CD4-positive, alpha-beta T cell (primary cell): ENCODE measurements at places on chromosomes 4 and X.

DNA sequence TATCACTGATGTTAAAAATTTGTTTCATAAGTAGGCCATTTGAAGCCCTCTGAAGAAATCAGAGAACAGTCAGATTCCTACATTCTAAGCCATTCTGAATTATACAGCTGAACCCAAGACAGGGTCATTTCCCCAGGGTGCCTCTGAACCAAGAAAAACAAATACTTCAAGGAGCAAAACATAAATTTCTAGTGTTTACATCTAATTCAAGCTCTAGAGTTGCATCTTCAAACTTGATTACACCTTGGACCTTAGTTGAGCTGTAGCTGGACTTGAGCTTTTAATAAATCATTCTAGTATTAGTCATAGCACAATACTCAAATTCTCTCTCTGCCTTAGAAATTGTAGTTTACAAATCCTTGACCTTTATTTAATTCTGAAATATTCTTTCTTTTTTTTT lies 87.6 kb upstream of the IL15 start:
- no peaks in the 10 kb centered on the region for H3K27me3 ChIP-seq
- no peak for DNase-seq
- H3K4me3 ChIP-seq = no peak overlapping the region
- H3K36me3 ChIP-seq = no peaks in the 10 kb centered on the region
- no peaks in the 10 kb centered on the region for H3K4me1 ChIP-seq
- H3K27ac ChIP-seq = no peak overlapping the region

DNA sequence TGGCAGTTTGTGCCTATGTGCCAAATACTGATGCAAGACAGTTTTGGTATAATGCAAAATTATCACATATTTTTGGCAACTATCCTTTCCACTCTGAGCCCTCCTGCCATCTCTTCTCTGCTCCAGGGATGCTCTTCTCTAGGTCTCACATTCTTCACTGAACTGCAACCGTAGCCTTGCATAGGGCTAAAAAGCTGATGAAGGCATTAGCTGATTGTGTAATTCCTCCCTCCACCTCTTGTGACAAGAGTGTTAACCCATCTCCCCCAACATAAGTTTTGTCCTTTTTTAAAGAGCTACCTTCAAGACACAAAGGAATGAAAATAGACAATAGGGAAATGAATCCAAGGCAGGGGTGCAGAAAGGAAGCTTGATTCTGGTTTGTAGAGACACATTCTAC lies 33.1 kb upstream of the ANK2 start:
- H3K27ac ChIP-seq = no peak overlapping the region
- no peak for DNase-seq
- no peak overlapping the region for H3K4me3 ChIP-seq
- H3K36me3 ChIP-seq = no peaks in the 10 kb centered on the region
- H3K4me1 ChIP-seq = no peaks in the 10 kb centered on the region

GRCh38 chrX:54248309-54248708 lies 65.3 kb upstream of the FAM120C start:
- H3K27ac ChIP-seq = no peak overlapping the region
- no peaks in the 10 kb centered on the region for H3K4me1 ChIP-seq
- no peak overlapping the region for H3K4me3 ChIP-seq
- DNase-seq = no peak
- no peaks in the 10 kb centered on the region for H3K27me3 ChIP-seq
- H3K36me3 ChIP-seq = no peaks in the 10 kb centered on the region

- H3K27ac ChIP-seq = no peak overlapping the region
- H3K4me1 ChIP-seq = no peaks in the 10 kb centered on the region
- no peak for DNase-seq
- no peaks in the 10 kb centered on the region for H3K36me3 ChIP-seq
Measured at GRCh38 chr4:189096717-189097116, 844.0 kb upstream of the FRG1 start.

GRCh38 chr4:120918788-120919187 lies 3.7 kb downstream of the PRDM5 start:
- no peak for DNase-seq
- H3K27me3 ChIP-seq = peaks cover 7% of the 10 kb centered on the region
- no peaks in the 10 kb centered on the region for H3K36me3 ChIP-seq
- H3K4me3 ChIP-seq = no peak overlapping the region
- H3K4me1 ChIP-seq = peaks cover 16% of the 10 kb centered on the region

GRCh38 chrX:36957425-36958328 lies 50.5 kb upstream of the FAM47C start:
- no peak overlapping the region for H3K4me3 ChIP-seq
- H3K27me3 ChIP-seq = no peaks in the 10 kb centered on the region
- no peaks in the 10 kb centered on the region for H3K36me3 ChIP-seq
- DNase-seq = no peak
- no peaks in the 10 kb centered on the region for H3K4me1 ChIP-seq
- no peak overlapping the region for H3K27ac ChIP-seq

DNA sequence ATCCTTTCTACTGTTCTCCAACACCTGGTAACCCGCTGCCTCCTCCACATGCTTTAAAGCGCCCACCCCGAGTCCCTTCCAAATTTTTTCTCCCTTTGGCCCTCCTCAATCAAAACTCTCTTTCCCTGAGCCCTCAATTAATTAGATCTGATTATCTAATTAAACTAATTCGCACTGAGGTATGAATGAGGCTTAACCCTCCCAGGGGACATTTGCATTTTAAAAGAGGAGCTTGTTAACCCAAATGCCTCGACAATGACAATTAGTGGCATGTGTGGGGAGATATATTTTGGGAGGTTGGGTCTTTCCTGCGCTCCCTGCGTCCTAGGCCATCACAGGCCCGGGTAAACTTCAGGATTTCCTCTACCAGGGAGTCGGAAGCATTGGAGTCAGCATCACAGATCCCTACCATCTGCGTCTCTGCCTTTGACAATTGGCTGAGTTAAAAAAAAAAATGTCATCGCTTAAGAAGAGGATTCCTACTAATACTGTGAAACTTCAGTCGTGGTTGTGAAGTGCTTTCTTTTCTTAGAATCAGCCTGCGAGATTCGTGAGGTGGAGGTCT lies 50.6 kb downstream of the TENM3 start:
- no peak overlapping the region for H3K27ac ChIP-seq
- H3K36me3 ChIP-seq = no peaks in the 10 kb centered on the region
- H3K27me3 ChIP-seq = no peaks in the 10 kb centered on the region
- no peak overlapping the region for H3K4me3 ChIP-seq
- no peaks in the 10 kb centered on the region for H3K4me1 ChIP-seq

GRCh38 chr4:53537606-53538005 lies 53.7 kb downstream of the LNX1 start:
- DNase-seq = no peak
- no peak overlapping the region for H3K4me3 ChIP-seq
- H3K4me1 ChIP-seq = no peaks in the 10 kb centered on the region
- H3K36me3 ChIP-seq = no peaks in the 10 kb centered on the region

DNA sequence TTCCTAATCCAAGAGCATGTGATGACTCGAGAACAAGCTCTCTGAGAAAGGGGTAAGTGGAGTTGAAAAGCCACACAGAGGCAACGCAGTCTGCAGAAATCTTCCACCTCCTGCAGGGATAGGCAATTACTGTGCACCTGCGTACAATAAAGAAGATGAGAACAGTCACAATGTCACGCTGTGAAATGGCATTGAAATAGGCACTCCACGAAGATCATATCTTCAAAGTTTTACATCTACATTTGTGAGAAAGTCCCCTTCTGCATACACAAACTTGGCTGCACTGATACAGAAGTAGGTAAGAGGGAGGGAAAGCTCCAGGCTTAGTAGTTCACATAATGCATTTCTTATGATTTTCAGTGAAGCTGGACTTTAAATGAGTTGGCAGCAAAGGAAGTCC lies 27.1 kb downstream of the DDX60L start:
- no peak for DNase-seq
- no peak overlapping the region for H3K4me3 ChIP-seq
- H3K27me3 ChIP-seq = no peaks in the 10 kb centered on the region

- no peaks in the 10 kb centered on the region for H3K27me3 ChIP-seq
- H3K4me3 ChIP-seq = no peak overlapping the region
- H3K27ac ChIP-seq = no peak overlapping the region
- H3K4me1 ChIP-seq = no peaks in the 10 kb centered on the region
- H3K36me3 ChIP-seq = no peaks in the 10 kb centered on the region
- DNase-seq = no peak
Measured at GRCh38 chrX:134633832-134634231, 24.4 kb downstream of the PLAC1 start.

- no peak for DNase-seq
- H3K27ac ChIP-seq = no peak overlapping the region
- no peaks in the 10 kb centered on the region for H3K36me3 ChIP-seq
Measured at GRCh38 chrX:22220941-22221340, 51.8 kb upstream of the CBLL2 start.

- peaks cover 14% of the 10 kb centered on the region for H3K4me1 ChIP-seq
- peak overlapping the region; percentile 10 for H3K27ac ChIP-seq
- no peaks in the 10 kb centered on the region for H3K27me3 ChIP-seq
- no peak for DNase-seq
- H3K4me3 ChIP-seq = no peak overlapping the region
Measured at GRCh38 chr4:113684534-113685091, 76.9 kb downstream of the CAMK2D start.

- no peak overlapping the region for H3K27ac ChIP-seq
- H3K4me1 ChIP-seq = no peaks in the 10 kb centered on the region
- H3K27me3 ChIP-seq = no peaks in the 10 kb centered on the region
Measured at GRCh38 chr4:6367371-6367851, 97.8 kb downstream of the WFS1 start.

DNA sequence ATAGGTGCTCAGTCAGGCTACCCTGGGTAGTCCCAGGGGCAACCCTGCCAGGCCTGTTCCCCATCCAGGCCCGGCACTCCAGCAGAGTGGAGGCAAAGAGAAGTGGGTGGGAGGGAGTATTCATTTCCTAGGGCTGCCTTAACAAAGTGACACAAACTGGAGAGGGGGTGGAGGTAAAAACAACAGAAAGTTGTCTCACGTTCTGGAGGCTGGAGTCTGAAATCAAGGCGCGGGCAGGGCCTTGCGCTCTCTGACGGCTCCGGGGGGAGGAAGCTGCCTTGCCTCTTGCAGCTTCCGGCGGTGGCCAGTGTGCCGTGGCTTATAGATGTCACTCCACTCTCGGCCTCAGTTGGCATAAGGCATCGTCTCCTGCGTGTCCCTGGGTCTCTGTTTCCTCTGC lies 90.8 kb downstream of the DCTD start:
- peak; percentile 29 for DNase-seq
- no peaks in the 10 kb centered on the region for H3K36me3 ChIP-seq
- H3K4me3 ChIP-seq = no peak overlapping the region
- H3K27me3 ChIP-seq = peaks cover 7% of the 10 kb centered on the region
- no peaks in the 10 kb centered on the region for H3K4me1 ChIP-seq

GRCh38 chr4:35325908-35326453 lies 918.3 kb downstream of the ARAP2 start:
- no peak for DNase-seq
- no peaks in the 10 kb centered on the region for H3K36me3 ChIP-seq
- H3K27ac ChIP-seq = no peak overlapping the region

- no peak overlapping the region for H3K4me3 ChIP-seq
- no peak for DNase-seq
- H3K4me1 ChIP-seq = no peaks in the 10 kb centered on the region
- no peaks in the 10 kb centered on the region for H3K27me3 ChIP-seq
- no peaks in the 10 kb centered on the region for H3K36me3 ChIP-seq
Measured at GRCh38 chrX:7389576-7389975, 241.6 kb upstream of the PUDP start.

DNA sequence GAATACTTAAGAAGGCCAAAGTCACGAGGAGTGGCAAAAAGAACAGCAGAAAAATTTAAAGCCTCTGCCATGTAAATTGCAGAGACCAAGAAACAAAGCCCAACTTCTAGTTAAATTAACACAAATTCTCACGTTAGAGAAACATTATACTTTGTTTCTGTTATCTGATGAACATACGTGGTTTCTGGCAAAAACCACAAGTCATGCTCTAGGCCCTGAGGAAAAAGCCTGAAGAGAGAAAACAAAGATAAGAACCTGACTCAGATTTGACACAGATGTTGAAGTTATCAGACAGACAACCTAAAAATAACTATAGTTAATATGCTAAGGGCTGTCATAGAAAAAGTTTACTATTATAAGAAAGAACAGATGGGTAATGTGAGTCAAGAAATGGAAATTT lies 149.1 kb upstream of the PCDH10 start:
- H3K4me1 ChIP-seq = no peaks in the 10 kb centered on the region
- H3K36me3 ChIP-seq = no peaks in the 10 kb centered on the region
- no peak overlapping the region for H3K4me3 ChIP-seq
- DNase-seq = no peak
- H3K27ac ChIP-seq = no peak overlapping the region

DNA sequence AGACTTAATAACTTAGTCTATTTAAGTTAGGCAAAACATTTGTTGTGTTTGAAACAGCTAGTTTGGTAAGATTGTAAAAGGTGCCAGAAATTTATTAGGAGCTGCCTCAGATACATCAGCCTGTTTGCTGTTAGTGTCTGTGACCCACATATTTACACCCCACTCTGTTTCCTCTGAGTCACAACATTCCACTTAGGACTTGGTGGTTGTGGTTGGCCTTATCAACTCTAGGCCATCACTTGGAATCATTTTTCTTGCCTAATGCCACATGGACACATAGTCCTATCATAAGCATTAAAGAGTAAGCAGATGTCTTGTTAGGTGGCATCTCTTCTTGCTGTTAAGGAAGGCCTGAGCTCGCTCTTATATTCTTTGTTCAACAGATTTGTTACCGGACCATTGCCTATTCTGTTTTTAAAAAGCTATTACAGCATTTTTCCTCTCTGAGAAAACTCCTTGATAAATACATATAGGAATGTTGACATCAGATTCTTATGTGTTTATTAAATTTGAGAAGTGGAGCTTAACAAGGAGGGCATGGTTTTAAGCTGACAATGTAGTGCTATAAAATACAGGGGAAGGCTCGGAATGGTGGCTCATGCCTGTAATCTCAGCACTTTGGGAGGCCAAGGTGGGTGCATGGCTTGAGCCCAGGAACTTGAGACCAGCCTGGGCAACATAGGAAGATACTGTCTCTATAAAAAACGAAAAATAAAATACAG lies 51.2 kb upstream of the PGRMC2 start:
- H3K27ac ChIP-seq = no peak overlapping the region
- H3K27me3 ChIP-seq = no peaks in the 10 kb centered on the region
- H3K4me3 ChIP-seq = no peak overlapping the region

GRCh38 chr4:120218981-120219380 lies 152.3 kb upstream of the MAD2L1 start:
- no peaks in the 10 kb centered on the region for H3K36me3 ChIP-seq
- H3K27ac ChIP-seq = no peak overlapping the region
- H3K4me1 ChIP-seq = no peaks in the 10 kb centered on the region
- H3K4me3 ChIP-seq = no peak overlapping the region
- DNase-seq = no peak

DNA sequence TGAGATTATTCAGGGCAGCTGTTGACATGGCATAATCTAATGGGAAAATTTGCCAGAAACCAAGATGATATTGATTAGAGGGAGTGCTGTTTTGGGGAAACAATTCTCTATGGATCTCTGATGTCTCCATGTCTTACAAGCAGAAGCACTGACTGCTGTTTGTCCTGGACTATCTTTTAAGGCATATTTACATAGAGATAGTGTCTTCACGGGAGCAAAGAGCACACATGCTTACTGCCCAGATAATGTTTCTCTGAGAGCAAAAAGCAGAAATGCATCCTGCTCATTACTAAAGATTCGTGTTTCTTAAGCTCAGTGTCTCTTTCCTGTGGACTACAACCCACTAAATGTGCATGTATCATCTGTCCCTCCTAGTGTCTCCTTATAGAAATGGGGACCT lies 41.3 kb upstream of the GLRA3 start:
- H3K4me1 ChIP-seq = no peaks in the 10 kb centered on the region
- H3K4me3 ChIP-seq = no peak overlapping the region
- no peaks in the 10 kb centered on the region for H3K36me3 ChIP-seq
- H3K27me3 ChIP-seq = no peaks in the 10 kb centered on the region

- H3K36me3 ChIP-seq = no peaks in the 10 kb centered on the region
- no peak for DNase-seq
- no peak overlapping the region for H3K27ac ChIP-seq
- H3K4me1 ChIP-seq = peaks cover 9% of the 10 kb centered on the region
- H3K27me3 ChIP-seq = no peaks in the 10 kb centered on the region
Measured at GRCh38 chr4:140718241-140718952, 37.8 kb downstream of the TBC1D9 start.
